CD4-positive, alpha-beta T cell treated with Interleukin-17A for 4 hours (primary cell): ENCODE measurements at places on chromosomes 1 and 21.
A peak's percentile ranks its signal among the peaks of the same experiment; 100 is the strongest.

GRCh38 chr1:3656450-3657095 lies 4.3 kb downstream of the TP73 start:
- no peak for DNase-seq

DNA sequence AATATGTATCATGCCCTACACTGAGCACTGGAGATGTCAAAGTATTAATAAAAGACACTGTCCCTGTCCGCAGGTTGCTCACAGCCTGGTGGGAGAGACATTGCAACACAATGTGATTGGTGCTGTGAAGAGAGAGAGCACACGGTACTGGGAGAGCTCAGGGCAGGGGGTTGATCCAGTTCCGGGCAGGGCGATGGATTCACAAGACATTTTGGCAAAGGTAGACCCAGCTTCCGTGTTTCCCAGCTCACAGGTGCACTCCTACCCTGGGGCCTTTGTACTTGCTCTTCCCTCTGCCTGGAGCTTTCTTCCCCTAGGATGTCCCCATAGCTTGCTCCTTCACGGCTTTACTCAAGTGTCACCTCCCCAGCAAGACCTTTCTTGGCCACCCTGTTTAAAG lies 1.4 kb downstream of the PLA2G5 start:
- no peak for DNase-seq

GRCh38 chr1:30335389-30335996 lies 387.9 kb downstream of the MATN1 start:
- DNase-seq: no peak

GRCh38 chr1:68198752-68199151 lies 33.6 kb downstream of the WLS start:
- DNase-seq: no peak

- DNase-seq: no peak
Observed at GRCh38 chr1:212013672-212014071, 21.7 kb downstream of the INTS7 start.

- peak; percentile 49 for DNase-seq
Observed at GRCh38 chr1:229430761-229431283, 3.1 kb downstream of the ACTA1 start.

GRCh38 chr1:191696354-191696753 lies 461.9 kb upstream of the RGS18 start:
- DNase-seq: no peak

DNA sequence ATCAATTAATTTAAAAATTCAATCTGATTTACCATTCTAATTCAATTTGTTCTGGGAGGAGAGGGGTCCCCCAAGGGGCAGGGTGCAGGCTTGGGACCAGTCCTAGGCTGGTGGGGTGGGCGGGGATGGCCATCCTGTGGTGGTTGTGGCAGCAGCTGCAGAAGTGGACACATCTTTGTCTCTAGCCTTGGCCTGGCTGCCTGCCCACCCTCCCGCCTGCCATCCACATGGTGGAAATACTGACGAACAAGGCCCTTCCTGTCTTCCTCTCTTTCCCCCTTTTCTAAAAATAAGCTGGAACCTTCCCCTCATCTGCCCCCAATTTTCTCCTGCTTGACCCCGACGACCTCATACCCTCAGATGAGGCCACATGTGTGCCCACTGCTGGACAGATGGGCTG lies 130.9 kb downstream of the FOXD2 start:
- no peak for DNase-seq

DNA sequence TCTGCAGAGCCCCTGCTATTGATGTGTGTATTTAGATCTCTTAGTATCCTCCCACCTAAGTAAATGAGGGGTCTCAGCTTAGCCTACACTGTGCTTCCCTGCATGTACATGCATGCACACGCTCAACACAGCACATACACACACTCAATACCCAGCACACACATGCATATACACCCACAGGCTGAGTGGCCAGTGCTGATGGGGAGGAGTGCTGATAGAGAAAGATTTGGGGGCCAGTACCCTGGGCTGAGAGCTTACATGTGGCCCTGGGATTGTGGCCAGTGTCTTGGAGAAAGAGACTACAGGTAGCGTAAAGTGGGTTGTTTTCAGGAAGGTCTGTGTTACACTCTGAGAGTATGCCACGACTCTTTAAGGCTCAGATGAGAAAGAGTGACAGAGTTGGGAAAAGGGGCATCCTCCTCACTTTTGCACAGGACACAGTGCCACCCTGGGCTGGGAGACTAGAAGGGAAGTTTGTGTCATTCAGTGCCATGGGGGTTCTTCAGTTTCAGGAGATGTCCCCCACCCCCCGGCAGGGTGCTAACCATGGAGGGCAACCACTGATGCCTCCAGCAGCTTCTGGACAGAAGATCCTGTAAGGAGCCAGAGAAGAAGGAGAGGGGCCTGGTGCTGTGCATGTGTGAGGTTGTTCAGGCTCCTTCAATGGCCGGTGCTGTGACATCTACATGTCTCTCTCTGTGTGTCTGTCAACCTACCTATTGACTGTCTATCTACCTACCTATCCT lies 166.8 kb downstream of the RHOU start:
- no peak for DNase-seq

GRCh38 chr1:213876531-213876930 lies 111.2 kb upstream of the PROX1 start:
- peak; percentile 17 for DNase-seq

DNA sequence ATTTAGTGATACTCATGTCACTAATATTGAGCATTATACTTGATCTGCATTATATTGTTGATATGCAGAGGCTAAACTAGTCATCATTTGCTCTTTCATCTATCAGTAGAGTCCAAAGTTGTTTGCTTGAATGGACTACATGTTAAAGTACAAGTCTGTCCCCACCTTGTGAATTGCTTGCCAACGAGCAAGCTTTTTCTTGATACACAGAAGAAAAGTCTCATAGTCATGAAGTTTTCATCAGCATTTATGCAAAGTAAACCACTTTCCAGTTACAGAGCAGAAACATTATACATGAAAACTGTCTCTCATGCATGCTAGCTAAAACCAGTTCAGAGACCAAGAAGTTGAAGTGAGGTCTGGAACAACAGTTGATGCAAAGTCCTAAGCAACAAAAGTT lies 13.0 kb downstream of the SFPQ start:
- no peak for DNase-seq

DNA sequence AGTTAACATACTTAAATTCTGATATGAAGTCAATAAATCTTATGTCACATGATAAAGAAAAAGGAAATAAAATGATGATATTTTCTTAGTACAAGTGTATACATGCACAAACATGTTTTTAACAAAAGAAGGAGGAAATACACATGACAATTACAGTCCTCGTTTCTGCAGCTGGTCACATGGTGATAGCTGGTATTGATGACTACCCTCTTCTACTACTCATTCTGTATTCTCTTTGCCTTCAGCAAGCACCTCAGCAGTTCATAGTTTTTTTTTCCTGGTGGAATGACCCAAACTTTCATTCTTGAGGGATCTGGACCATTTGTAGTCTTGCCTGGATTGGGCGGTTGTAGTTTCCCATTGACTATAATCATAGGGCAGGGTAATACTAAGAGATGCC lies 64.4 kb upstream of the CFAP126 start:
- no peak for DNase-seq

DNA sequence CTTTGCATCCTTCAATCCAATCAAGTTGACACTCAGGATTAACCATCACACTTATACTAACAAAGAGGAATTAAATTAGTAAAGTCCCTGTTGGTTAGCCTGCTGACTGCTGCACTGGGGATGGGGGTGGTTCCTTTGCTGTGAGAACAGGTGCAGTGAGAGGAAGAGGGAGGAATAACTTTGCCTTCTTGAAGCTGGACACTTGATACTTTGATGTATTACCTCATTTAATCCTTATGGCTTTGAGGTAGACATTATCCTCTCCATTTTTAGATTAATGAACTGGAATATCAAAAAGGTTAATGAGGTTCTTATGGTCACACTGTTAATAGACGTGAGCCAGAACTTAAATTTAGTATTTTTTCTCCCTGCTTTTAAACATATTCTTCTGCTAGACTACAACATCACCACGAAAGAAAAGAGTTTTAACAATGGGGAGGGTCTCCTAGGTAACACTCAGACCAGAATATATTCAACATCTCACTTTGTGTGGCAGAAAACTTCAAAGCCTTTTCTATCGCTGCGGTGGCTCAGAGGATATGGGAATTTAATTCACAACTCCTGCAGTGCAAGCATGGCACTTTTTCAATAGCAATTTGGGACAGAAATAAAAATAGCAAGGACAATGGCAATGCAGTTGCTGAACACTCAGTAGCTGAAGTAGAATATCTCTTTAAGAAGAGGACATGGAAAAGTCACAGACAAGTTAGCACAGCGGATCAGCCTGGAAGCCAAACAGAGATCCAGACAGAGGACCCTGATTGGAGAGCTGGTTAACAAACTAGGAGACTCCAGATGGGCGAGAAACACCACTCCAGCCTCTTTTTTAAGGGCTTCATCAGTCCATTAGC lies 68.8 kb upstream of the DNAH14 start:
- DNase-seq: no peak

- DNase-seq: no peak
Observed at GRCh38 chr1:29388170-29388569, 151.8 kb downstream of the PTPRU start.

GRCh38 chr1:172746091-172746949 lies 87.4 kb downstream of the FASLG start:
- peak; percentile 38 for DNase-seq

DNA sequence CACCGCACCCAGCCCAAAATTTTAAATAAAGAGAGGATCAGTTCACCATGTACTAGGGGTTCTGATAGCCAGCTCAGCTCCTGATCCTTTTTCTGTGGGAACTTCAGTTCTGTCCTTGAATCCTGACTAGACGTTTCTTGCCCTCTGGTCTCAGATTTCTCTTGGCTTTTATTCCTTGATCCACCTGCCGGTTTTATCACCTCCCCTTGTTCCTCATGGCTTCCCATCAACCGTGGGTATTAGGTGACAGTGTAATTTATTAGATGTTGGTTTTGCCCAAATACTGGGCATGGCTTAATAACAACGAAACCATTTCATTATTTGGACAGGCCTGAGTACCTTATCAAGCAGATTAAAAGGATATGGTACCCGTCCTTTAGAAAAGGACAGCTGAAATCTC lies 22.5 kb downstream of the SLC45A1 start:
- no peak for DNase-seq

DNA sequence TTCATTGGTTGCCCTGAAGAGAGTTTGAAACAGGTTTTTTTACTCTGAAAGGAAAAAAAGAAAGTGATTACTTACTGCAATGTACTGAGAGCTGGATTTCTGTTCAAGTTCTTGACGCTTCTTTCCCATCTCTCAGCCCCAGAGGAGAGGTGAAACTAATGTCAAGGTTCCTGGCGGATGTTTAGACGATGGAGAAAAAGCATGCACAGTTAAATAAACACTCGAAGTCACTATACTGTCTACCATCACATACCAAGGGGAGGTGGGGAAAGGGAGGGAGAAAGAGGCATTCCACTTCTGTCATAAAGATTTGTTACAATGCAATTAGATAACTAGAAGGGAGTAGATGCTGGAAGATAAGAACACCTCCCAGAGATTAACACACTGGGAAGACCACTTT lies 177.0 kb upstream of the TNR start:
- no peak for DNase-seq

- DNase-seq: no peak
Observed at GRCh38 chr21:20998456-20998789, 214 bp downstream of the NCAM2 start.
